ENCODE measurements at places on chromosomes 6 and 20.
A peak's percentile ranks its signal among the peaks of the same experiment; 100 is the strongest.

DNA sequence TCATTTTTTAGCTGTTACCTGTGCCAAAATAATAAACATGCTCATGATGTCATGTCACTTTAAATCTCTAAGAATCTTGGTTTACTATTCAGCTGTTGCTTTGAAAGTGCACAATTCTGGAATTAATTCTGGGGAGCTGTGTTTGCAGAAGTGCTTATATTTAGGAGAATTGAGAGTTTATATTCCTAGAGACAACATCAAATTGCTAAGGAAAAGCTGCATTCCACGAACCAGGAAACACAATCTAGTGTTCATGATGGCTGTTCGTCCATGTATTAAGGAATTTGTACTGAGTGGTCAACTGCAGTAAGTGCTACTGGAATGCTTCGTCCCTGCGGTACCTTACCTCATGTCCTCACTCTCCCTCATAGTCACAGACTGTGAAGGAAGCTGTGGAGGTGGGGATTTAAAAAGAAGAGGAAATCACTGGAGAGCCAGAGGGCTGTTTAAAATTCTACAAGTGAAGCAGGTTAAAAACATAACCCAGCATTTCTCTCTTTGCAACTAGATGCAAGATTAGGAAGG is 161.0 kb downstream of the TRMT11 start:
- no peak for DNase-seq

GRCh38 chr20:50296450-50297375 is 106.1 kb downstream of the CEBPB start:
- peak; percentile 92 for DNase-seq

GRCh38 chr6:107237992-107238660 is 122.8 kb upstream of the BEND3 start:
- no peak for DNase-seq

- no peak for DNase-seq
Observed at GRCh38 chr20:57757767-57758166, 48.0 kb upstream of the PMEPA1 start.

- peak; percentile 83 for DNase-seq
Observed at GRCh38 chr6:3013486-3013885, 13.8 kb downstream of the NQO2 start.

DNA sequence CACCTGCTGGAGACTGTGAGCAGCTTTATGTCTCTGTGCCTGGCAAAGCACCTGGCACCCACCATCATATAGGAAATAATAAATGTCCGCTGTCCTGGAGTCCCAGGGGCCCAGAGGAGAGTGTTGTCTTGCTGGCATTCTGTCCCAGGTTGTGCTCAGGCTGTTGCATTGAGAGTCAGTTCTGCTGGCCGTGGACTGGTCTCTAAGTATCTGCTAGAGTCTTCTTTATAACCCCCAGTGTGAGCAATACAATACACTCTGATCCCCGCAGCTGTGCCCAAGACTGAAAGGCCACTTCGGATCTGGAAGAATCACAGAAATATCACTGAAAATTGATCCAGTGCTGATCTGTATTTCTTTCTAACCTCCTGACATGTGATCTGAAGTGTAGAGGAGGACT is 38.3 kb upstream of the HINT3 start:
- DNase-seq, result no peak

DNA sequence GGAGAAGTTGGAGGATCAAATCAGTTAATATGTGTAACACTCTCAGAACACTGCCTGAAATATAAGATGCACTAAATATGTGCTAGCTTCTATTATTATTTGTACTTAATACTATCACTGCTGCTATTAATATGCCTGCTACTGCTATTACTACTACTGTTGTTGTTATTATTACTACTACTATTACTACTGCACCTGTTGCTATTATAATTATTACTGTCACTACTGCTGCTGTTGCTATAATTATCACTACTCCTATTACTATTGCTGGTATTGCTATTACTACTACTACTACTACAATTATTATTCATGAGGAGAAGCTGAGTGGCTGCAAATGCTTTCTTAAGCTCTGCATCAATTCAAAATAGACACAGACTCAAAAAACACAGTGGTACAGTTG is 16.7 kb upstream of the SSTR4 start:
- no peak for DNase-seq

Data from suppressor macrophage (primary cell).